Activated naive CD8-positive, alpha-beta T cell treated with anti-CD3 and anti-CD28 coated beads for 36 hours (primary cell): ENCODE measurements at places on chromosomes 3 and 15.
A peak's percentile ranks its signal among the peaks of the same experiment; 100 is the strongest.

GRCh38 chr15:69484837-69485236 lies 32.2 kb downstream of the RPLP1 start:
- DNase-seq = no peak

GRCh38 chr15:67779549-67780111 lies 45.7 kb upstream of the SKOR1 start:
- DNase-seq = no peak

- DNase-seq = no peak
Measured at GRCh38 chr3:152079980-152080379, 188.7 kb upstream of the MBNL1 start.

DNA sequence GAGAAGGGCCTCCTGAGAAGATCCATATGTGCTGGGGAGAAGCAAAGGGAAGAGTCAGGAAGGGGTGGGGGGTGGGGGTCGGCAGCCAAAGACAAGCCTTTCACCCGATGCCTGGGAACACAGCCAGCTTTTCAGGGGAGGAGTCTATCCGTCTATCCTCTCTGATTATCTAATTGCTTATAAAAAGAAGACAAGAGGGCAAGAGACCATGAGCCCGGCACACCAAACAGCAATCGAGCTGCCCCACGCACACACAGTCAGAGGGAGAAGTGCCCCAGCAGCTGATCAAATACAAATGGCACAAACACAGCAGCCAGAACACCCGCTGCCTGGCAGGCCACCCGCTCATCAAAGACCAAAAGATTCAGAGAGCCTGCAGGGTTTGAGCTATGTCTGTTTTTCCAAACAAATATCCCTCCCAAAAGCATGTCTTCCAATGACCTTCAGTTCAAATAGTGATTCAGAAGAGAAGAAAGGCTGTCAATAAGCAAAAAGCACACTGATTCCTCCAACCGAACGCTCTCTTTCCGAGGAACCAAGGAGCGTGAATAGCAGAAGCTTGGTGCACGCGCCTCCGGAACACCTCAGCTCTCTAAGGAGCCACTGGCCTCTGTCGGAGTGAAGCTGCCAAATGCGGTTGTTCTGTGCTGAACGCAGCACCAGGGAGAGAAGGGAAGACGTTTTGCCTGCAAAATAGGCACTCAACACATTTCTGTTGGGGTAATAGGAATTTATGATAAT lies 419.2 kb downstream of the OCA2 start:
- no peak for DNase-seq

GRCh38 chr3:26106228-26106627 lies 316.3 kb downstream of the OXSM start:
- no peak for DNase-seq

GRCh38 chr3:80036176-80036575 lies 268.4 kb upstream of the ROBO1 start:
- DNase-seq = no peak

DNA sequence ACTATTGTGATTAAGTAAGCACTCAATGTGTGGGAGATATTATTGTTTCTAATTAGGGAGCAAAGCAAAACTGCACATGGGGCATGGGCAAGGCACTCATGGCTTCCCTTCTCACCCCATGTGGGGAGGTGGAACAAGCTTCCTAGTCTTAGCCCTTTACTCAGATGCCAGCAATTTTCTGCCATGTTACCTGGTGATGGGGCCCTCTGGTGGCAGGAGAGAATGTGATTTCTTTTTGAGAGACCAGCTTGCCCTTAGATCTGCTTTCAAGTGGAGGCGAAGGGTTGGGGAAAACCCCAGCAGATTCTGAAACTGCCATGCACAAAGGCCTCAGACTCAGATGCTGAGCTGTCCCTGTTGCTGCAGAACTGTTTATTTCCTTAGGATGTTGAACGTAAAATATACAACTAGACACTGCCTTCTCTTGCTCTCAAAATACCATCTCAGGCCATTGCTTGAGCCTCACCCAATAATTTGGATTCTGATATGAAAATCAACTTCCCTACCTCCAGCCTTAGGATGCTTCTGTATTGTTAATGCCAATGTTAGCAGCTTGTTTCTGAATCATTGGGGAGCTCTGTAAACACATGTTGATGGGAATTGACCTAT lies 130.2 kb upstream of the TPRG1 start:
- DNase-seq = peak; percentile 79

- DNase-seq = no peak
Measured at GRCh38 chr3:194301730-194302129, 49.4 kb downstream of the CPN2 start.

DNA sequence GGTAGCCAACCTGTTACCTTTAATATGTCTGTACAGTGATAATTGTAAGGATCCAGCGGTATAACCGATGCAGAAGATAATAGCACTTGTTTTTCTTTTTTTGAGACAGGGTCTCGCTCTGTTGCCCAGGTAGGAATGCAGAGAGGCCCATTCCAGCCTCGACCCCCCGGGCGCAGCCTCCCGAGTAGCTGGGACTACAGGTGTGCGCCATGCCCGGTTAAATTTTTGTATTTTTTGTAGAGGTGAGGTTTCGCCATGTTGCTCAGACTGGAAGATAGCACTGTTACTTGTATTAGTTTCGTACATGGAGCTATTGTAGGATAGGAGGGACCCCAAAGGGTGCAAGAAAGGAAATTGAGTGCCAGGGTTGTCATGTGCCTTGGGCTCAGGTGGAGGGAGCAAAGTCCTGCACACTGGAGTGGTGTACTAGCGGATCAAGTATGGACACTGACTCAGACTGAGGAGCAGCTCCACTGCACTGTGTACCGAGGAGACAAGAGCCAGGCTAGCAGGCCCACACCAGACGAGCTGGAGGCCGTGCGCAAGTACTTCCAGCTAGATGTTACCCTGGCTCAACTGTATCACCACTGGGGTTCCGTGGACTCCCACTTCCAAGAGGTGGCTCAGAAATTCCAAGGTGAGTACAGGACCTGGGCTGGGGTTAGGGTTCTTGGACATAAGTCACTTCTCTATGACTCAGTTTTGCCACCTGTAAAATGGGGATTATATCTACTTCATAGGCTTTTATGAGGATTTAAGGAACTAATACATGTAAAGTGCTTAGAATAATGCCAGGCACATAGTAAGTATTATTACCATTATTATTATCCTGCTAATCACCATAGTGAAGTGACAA lies 1.0 kb downstream of the OGG1 start:
- no peak for DNase-seq

GRCh38 chr3:161413855-161414210 lies 42.5 kb upstream of the SPTSSB start:
- DNase-seq = no peak

GRCh38 chr3:100436951-100437350 lies 35.6 kb downstream of the LNP1 start:
- no peak for DNase-seq

DNA sequence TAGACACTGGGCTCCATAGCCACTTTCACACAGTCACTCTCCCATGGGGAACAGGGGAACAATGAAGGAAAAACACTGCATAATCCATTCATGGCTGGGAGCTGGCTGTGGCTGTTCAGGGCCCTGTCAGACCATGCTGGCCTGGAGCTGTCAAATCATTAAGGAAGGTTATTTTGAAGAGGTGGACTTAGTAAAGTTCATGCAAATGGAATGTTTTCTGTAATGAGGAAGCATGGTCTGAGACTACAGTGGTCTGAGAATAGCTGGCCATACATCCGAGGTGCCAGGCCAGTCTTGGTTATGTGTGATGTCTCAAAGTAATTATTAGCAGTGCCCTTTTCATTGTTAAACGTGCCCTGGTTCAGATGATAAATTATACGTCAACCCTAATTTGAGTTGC lies 117.1 kb upstream of the MRPS22 start:
- no peak for DNase-seq

GRCh38 chr3:172530566-172530965 lies 7.3 kb upstream of the TNFSF10 start:
- no peak for DNase-seq

- no peak for DNase-seq
Measured at GRCh38 chr3:171229173-171229572, 202.7 kb upstream of the SLC2A2 start.

GRCh38 chr3:131705558-131706051 lies 202.8 kb upstream of the MRPL3 start:
- DNase-seq = no peak
